ENCODE measurements at places on chromosomes 6 and 20.

- no peak for DNase-seq
Observed at GRCh38 chr6:53834132-53834531, 39.3 kb downstream of the LRRC1 start.

DNA sequence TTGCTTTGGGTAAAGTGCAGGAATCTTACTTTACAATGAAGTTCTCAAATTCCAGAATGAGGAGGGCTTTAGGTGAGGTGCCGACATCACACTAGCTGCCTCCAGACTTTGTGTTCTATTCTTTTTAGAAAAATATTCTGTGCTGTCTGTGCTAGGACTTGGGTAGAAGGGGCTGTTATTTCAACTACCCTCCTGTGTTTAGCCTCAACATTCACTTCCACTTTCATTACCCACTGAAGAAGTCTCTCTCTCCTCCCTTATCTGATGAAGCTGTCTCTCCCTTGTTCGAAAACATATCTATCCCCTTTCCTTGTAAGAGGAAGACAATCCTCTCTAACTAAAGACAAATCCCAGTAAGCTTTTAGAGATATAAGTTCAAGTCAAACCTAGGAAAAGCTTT, 25.0 kb upstream of the BRPF3 start:
- no peak for DNase-seq

- no peak for DNase-seq
Observed at GRCh38 chr6:14635934-14636591, 518.5 kb downstream of the CD83 start.

DNA sequence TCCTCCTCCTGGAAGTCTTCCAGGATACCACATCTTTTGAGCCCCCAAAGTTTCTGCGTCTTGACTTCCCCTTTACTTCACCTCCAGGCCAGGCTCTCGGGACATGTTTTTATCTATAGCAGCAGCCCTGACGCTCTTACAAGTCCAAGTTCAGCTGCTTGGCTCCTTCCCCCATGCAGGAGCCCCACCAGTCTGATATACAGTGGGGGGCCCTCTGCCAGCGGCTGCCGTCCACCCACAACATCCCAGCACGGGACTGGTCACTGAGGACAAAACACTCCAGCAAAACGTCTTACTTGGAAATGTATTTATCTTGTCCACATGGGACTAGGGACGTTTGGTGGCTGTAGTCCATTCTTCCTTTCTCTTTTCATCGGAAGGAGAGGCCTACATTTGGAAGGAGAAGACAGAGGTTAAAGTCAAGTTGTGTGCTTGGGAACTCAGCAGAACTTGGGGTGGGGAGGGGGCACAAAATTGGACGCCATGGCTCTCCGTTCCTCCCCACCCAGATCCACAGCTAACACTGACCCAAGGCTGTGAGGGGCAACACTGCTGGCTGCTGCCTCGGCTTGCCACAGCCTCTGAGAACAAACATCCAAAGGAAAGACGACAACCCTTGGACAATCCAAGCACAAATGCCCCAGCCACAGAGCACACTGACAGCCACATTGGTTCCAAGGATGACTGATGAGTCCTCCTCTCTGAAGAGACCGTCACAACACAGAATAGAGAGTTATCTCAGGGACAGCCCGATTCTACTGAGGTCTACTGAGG, 79.2 kb downstream of the PRND start:
- no peak for DNase-seq

DNA sequence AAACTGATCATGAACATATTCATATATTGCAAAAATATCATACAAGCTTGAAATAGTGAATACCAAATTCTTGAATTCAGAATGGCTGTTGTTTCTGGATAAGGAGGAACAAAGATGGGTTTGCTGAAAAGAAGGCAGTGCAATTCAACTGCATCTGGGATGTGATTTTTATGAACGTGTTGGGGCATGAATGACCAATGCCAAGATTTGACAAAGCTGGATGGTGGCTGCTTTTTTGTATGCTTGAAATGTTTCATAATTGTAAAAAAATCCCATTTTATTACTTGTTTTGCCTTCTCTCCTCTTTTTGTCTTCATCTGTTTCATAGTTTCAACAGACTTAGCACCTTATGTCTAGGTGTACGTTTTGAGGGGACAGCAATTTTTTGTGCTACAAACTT, 36.8 kb upstream of the BCAS1 start:
- DNase-seq, result no peak

- no peak for DNase-seq
Observed at GRCh38 chr6:16139556-16139955, 10.7 kb downstream of the MYLIP start.

- no peak for DNase-seq
Observed at GRCh38 chr6:36594816-36595643, 868 bp downstream of the SRSF3 start.

- no peak for DNase-seq
Observed at GRCh38 chr20:21291026-21291425, 12.1 kb upstream of the XRN2 start.

DNA sequence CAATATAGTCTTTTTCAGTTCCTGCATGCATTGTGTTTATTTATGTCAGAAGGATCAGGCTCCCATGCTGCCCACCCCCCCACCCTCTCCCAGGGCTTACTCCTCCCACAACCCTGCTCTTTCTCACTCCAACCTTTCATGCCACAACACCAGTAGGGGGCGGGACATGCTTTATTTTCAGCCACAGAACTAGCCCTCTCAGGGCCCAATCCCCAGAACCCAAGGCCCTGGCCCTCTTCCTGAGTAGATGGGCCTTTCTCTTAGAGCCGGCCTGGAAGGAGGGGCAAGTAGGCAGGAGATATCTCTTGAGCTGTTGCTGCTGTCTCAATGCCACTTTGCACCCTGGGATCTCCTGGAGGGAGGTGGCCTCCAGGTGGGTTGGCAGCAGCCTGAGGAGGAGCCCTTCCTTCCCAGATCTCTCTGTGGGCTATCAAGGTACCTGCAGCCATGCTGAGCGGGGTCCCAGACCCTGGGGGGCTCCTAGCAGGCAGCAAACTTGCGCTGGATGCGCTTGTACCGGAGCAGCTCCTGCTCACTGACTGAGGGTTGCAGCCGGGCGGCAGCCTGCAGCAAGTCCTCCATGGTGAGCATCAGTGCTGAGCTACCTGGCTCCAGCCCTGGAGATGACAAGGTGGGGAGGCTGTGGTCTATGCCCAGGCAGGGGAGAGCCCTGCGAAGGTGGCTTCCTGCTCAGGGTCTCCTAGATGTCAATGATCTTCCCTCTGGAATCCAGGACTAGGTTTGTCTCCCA, 3.5 kb downstream of the GNMT start:
- no peak for DNase-seq

- DNase-seq, result no peak
Observed at GRCh38 chr6:33279971-33280511, 3.1 kb downstream of the B3GALT4 start.

DNA sequence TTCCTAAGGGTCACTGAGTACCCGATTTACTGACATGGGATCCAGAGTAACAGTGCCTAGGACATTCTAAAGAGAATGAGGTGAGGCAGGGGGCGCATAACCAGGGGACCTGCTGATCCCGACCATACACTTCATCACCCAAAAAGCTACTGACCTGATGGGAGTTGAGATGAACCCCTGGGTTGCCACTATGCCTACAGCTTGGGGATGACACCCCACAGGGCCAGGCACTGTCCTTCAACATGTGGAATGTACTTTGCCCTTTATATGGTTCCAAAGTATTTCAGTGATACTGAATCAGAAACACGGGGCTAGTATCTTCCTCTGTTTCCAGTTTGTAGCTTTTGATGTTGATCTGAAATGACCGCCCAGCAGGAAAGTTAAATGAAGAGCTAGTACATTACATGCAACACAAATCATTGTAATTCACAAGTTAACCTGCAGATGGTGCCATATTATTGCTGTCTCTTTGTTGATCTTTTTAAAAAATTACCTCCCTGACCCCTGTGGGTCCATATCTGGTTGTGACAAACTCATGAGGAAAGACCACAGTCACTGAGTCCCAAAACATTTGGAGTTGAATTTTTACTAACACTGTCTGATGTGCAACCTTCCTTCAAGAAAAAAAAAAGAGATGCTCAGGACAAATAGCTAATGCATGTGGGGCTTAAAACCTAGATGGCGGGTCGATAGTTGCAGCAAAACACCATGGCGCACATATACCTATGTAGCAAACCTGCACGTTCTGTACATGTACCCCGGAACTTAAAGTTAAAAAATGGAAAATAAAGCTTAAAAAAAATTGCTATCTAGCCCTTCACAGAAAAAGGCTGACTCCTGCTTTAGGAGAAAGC, 42.7 kb upstream of the GCNT2 start:
- DNase-seq, result no peak

GRCh38 chr20:17571153-17571527, 1.3 kb downstream of the DSTN start:
- DNase-seq, result no peak

- DNase-seq, result no peak
Observed at GRCh38 chr6:156102129-156102528, 646.5 kb upstream of the NOX3 start.

- DNase-seq, result peak; percentile 59
Observed at GRCh38 chr6:35259948-35260590, 534 bp downstream of the ZNF76 start.

GRCh38 chr6:148272597-148272996, 70.0 kb upstream of the SASH1 start:
- DNase-seq, result no peak

- no peak for DNase-seq
Observed at GRCh38 chr6:62623846-62624532, 338.0 kb upstream of the KHDRBS2 start.

All from stimulated activated CD8-positive, alpha-beta memory T cell treated with anti-CD3 and anti-CD28 coated beads, Interleukin-4, amount 100 ng/mL, for 1 hour (primary cell).